ENCODE measurements at places on chromosomes 12 and 14.

- no peak for DNase-seq
Observed at GRCh38 chr12:69341328-69341727, 6.9 kb upstream of the LYZ start.

DNA sequence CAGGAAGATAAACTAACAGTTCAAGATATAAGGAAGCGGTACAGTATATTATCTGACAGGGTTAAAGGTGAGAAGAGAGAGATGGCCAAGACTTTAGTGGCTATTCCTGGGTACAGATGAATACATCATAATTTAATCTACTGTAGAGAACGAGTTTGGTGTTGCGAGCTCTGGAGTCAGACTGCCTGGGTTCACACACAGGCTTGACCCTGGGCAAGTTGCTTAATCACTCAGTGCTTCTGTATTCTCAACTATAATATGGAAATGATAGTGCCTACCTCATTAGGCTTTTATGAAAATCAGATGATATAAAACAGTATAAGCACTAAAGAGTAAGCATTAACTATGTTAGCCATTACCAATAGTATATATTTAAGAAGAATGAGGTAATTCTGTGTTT, 3.5 kb downstream of the PPM1H start:
- DNase-seq: no peak

GRCh38 chr14:27608377-27608776, 1010.5 kb upstream of the NOVA1 start:
- DNase-seq: no peak

DNA sequence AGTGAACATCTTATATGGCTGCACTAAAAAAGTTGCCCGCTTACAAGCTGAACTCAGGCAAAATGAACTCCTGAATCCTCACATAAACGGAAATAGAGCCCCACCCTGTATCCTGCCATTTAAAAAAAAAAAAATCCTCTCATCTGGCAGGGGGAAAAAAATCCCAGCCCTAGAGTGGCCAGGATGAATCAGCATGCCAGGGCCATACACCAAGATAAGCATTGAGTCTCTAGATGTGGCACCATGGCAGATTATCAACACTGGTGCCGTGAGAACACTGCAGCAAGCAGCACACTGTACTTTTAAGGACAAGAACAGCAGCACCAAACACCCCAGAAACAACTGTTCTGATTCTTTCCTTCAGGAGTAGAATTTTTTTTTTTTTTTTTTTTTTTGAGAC, 65.5 kb downstream of the RASSF3 start:
- DNase-seq: no peak

- DNase-seq: no peak
Observed at GRCh38 chr14:20167091-20167490, 23.6 kb upstream of the OR11G2 start.

- DNase-seq: no peak
Observed at GRCh38 chr12:131711551-131712205, 788 bp downstream of the SFSWAP start.

GRCh38 chr12:18373181-18373580, 111.9 kb downstream of the PIK3C2G start:
- no peak for DNase-seq

- no peak for DNase-seq
Observed at GRCh38 chr12:105922670-105923102, 216.1 kb downstream of the NUAK1 start.

GRCh38 chr14:106562451-106562850, 1036.1 kb downstream of the TMEM121 start:
- DNase-seq: no peak

Data from stimulated activated CD8-positive, alpha-beta memory T cell treated with anti-CD3 and anti-CD28 coated beads, Interleukin-2, amount 100 ng/mL, for 48 hours (primary cell).